ENCODE measurements at places on chromosomes 16 and 17.

GRCh38 chr16:77617996-77618395, 104.3 kb upstream of the NUDT7 start:
- no peak for DNase-seq

DNA sequence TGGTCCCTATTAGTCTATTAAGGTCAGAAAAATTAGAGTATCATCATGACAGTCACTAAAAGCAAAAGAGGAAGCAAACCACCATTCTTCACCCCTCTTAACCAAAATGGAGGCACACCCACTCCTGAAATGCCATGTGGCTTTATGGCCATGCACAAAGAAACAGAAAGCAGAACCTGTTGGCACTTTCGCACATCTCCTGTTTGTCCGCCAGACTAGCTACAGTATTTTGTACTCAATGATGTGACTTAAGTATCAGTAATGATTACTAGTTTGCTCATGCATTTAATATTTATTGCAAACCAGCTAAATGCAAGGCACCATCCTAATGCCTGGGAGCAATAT, 70.2 kb upstream of the GNAO1 start:
- DNase-seq: no peak

DNA sequence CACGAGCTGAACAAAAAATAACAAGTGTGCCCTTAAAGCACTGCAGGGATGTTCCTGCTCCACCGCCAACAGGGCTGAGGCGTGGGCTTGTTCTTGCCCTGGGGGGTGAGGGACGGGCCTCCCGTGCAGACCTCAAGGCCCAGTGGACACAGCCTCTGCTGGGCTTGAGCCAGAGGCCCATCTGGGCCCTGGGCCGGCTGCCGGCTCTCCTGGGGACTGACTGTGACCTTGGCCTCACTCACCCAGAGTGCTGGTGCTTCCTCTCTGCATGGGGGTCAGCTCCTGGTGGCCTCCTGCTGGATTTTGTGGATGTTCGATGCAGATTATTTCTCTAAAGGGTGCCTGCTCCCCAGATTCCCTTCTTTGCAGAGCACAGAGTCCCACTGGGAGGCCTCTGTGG, 54.2 kb upstream of the CDR2 start:
- no peak for DNase-seq

DNA sequence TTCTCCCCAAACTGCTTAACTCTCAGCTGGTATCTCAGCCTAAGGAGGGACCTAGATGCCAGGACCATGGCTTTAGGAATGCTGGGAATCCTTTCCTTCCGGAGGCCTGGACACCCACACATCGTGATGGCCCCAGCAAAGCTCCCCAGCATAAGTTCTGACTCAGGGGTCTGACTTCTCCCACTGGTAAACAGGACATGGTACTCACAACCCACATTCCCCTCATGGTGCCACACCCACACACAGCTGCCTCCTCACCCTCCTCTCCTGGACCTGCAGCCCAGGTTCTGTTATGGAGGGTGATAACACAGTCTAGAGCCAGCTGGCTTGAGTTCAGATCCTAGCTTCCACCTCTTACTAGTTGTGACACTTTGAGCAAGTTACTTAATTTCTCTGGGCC, 719 bp upstream of the RNF227 start:
- DNase-seq: no peak

DNA sequence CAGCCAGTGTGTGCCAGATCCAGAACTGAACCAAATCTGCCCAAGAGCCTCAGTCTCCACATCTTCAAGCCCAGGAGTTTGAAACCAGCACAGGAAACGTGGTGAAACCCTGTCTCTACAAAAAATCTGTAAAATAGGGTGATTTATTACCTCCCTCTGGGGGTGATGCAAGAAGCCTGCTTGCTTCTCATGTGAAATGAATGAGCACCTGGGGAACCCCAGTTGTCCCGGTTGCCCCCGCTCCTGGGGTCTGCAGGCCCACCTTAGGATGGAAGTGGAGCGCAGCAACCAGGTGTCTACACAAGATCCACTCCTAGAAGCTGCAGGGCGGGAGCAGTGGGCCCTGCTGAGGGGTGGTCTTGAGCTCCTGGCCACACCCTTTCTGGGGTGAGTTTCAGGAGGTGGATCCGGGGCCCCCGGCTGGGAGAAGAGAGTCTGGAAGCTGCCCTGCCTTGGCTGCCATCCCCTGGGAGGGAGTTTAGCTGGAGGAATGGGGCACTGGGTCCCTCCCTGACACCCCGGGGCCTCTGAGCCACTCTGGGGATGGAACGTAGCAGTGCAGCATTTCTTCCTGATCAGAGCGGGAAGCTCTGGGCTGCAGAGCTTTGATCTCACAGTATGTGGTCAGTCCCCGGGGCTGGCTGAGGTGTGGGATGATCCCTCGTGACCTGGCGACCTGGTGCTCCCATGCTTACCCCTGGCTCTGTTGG, 117.8 kb downstream of the RAB11FIP4 start:
- no peak for DNase-seq
